ENCODE measurements at places on chromosomes 7 and 10.

DNA sequence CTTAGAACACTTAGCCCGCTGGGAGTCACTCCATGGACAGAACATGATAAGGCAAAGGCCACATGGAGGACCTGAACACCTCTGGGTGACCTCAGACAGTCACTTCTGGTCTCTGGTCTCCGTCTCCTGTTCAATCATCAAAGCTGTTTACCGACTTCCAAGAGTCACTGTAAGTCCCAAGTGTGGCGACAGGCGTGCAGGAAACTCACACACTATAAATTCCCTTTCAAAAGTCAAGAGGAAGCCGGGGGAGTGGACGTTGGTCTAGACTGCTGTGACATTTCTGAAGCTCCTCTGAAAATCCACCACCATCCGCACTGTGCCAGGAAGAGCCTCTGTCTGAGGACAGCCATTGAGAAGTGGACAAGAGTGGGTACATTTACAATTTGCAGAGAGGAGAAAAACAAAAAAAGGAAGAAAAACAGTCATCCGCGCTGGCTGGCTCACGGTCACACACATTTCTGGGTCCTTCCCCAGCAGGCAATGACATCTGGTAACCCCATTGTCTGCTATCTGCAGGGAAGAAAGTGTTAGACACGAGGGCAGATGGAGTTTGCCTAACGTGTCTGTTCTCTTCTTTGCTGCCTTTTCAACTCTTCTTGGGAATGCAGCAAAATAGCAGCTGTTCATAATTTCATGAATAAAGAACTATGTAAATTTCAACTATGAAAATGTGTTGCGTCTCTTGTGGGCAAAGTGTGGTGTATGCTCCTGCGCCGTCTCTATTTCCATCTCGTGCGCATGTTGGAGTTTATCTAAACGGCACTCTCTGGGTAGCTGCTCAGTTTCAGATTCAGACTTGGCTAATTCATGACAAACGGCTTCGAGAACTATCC is 32.9 kb upstream of the CUX1 start:
- no peak for DNase-seq

DNA sequence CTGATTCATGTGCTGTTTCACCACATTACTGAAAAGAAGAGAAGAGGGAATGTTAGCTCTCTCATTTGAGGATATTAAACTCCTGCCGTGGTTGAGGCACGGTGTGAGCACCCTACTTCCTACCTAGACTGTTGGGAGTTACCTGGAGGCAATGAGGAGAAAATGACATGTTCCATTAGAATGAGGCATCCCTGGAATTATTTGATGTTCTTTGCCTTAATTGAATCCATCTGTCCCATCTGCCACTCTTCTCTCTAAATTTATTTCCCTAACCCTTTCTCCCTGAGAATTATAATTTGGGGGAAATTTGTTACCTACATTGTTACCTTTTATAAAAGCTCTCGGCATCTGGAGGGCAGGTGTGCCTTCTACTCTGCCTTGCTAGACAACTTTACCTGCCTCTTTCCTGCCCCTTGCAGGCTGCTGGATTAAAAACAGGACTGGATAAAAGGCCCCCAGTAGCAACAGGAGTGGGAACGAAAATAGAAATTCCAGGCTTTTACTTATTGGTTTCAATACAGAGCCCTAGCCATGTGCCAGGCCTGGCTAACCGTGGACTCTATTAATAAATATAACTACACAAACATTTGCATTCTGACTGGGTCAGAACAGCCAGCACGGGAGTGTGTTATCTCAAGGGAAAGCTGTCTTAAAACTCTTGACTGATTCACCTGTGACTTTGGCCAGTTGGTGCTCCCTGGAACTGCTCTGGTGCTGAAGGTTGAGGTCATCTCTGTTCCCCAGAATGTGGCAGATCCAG is 4.4 kb upstream of the ATXN7L1 start:
- no peak for DNase-seq

- no peak for DNase-seq
Measured at GRCh38 chr10:91313-91712, 42.2 kb upstream of the TUBB8 start.

GRCh38 chr10:12614177-12614995 is 265.0 kb downstream of the CAMK1D start:
- DNase-seq = no peak

DNA sequence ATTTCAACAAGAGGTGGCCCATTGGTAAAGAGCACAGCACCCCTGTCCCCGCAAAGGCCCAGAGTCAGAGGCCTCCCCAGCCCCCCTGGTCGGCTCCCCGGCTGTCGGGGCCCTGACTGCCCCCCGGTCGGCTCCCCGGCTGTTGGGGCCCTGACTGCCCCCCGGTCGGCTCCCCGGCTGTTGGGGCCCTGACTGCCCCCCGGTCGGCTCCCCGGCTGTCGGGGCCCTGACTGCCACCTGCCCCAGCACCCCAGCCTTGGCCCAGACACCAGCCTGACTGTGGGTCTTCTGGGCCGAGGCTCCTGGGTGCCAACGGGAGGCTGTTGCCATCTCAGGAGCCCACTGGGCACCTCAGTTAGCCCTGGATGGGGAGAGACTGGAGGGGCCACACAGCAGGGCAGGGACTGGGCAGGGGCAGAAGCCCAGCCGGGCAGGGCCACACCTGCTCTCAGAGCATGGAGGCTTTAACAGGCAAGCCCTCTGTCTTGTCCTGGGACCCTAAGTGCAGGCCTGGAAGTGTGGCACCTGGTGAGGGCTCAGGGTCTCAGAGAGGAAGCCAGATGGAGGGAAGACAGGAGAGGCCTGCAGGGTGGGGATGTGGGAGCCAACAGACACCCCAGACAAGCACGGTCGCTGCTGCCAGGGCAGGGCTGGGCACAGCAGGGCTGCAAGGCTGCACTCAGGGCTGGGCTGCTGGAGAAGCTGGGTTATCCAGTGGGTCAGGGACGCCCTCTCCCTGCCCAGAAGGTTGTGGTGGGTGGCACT is 56.5 kb downstream of the JAKMIP3 start:
- no peak for DNase-seq

DNA sequence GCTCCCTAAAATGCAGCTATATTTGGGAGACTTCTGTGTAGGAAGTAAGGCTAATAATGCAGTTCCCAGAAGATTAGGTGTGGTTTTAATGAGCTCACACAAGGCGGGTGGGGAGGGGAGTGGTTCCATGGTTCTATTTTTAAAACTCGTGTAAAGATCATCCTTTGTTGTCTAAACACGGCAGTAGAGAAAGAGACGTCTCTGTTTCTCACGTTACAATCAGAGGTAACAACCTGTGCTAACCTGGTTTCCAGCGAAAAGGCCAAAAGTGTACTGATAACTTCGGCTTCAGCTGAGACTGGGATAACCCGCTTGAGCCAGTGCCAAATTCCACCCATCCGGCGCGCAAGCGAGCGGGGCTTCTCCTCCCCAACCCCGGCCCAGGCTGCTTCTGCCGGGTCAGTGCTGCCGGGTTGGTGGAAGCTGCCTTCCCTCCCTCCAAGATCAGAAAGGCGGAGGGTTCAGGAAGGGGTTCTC is 2.5 kb upstream of the MAP3K8 start:
- no peak for DNase-seq

DNA sequence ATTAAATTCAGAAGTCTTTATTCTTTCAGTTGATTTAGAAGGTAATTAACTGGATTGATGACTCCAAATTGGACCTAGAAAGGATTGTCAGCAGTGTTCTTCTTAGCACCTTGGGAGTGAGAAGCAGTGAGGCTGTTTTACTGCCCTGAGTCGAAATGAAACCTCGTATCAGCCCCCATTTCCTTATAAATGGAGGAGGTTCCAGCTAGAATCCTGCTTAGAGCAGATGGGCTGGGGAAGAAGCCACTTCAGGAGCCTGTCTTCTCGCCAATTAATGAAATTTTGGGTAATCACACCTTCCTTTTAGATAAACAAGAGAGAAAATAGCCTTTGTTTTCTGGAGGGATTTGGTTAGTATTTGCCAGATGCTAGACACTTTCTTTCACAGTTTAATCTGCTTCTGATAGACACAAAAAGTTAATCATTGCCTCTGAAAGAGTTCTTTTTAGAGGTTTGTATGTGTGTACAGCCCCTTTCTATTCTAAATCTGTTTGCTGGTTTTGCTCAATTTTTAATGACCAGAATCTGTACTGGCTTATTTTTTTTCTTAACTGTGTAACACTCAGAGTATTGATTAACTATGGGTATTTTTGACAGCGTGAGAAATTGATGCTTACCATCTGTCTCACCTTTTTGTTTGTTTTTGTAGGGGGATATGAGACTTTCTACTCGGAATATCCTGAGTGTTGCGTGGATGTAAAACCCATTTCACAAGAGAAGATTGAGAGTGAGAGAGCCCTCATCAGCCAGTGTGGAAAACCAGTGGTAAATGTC is 4.6 kb downstream of the DUSP5 start:
- DNase-seq = no peak

- DNase-seq = no peak
Measured at GRCh38 chr10:110790913-110791506, 80.7 kb upstream of the PDCD4 start.

DNA sequence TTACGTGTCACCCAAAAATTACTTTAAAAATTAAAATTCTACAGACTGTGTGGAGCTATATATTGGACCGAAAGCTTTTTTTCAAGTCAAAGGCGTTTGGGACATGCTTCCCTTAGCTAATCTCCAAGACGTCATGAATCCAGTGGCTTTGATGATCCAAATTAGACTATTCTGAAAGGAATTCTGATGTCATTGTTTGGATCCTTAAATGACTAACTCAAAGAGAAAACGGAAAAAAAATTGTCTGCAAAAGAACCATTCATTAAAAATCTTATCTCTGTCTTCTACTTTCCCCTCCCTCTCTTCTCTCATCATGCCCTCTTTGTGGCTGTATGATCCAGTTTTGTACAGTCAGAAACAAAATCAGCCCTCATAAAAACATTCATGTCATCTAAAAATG is 161.8 kb downstream of the ETV1 start:
- no peak for DNase-seq

GRCh38 chr10:49526619-49527018 is 12.3 kb downstream of the ERCC6 start:
- DNase-seq = no peak

DNA sequence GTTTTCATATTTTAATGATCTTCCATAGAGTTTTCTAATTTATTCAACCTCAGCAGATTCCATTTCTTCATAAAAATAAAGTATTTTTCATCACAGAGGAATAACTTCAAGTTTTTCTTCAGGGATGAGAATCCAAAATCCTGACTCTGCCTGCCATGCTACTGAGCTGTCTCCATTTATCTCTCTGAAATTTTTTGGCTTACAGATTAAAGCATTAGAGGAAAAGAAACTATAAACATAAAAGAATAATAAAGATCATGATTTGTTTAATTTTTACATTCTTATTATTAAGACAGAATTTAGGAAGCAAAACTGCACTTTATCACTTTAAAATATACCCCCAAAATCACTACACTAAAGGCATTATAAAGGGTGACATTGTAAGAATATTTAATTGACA is 301.8 kb upstream of the NFE2L3 start:
- no peak for DNase-seq

DNA sequence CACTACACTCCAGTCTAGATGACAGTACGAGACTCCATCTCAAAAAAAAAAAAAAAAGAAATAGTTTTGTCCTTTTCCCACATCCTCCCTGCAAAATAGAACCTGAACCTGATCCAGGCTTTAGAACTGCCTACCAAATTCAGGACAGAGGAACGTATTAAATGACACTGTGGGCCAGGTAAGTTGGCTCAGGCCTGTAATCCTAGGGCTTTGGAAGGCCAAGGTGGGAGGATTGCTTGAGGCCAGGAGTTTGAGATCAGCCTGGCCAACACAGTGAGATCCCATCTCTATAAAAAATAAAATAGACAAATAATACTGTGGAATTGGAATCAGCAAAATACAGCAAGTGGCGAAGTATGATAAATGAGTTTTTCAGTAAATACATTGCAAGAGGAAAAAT is 10.0 kb upstream of the BNIP3 start:
- DNase-seq = no peak

DNA sequence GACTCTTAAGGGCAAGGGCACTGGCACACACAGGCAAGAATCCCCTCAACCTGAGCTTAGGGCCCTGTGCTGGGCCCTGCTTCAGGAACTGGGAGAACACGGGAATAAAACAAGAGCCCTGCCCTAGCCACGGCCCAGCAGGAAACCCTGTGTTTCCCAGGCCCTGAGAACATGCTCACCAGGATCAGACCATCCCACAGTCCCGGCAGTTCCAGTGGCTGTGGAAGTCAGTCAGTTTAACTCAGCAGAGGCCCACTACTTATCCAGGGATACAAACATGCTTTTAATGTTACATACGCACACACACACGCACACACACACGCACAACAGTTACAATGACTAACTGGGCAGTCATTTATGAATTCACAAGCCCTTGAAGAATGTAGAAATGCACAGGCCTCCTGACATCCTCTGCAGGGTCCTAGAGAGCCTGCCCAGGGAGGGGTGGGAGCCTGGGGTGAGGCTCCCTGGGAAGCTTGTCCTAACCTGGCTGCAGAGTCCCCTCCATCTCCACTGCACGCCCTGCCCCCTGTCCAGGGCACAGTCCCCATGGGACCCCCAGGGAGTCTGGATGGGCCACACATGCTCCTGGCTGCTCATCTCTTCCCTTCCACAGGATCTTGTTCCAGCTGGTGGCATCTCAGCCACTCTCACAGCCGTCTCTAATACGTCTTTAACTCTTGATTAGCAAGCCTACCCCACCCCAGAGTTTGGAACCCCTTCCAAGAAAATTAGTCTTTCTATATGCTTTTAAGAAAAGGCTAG is 97.6 kb downstream of the TCERG1L start:
- no peak for DNase-seq

- no peak for DNase-seq
Measured at GRCh38 chr10:16910793-16911164, 93.6 kb upstream of the RSU1 start.

DNA sequence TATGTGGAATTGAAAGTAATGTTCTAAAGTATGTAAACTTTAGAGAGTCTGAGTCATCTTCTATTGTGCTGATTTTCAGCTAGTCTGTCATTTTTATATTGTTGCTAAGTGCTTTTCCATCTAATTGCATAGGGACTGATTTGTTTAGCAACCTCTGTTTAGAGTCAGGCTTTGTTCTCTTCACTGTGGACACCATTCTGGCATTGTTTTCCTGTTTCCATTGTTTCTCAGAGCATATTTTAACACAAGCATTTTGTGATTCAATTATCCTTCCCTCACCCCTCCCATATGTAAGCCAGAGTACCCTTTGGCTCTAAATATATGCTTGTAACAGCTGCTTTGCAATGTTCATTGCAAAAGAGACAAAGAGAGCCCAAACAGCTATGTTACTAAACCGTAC is 748.4 kb upstream of the PHF14 start:
- no peak for DNase-seq

- no peak for DNase-seq
Measured at GRCh38 chr7:91557789-91558404, 293.7 kb downstream of the FZD1 start.
